ENCODE measurements at places on chromosomes 11 and 22.
A peak's percentile ranks its signal among the peaks of the same experiment; 100 is the strongest.

GRCh38 chr22:31155422-31155821 lies 4.6 kb upstream of the RNF185 start:
- DNase-seq = no peak

- DNase-seq = no peak
Measured at GRCh38 chr22:29607426-29607825, 4.0 kb downstream of the NF2 start.

DNA sequence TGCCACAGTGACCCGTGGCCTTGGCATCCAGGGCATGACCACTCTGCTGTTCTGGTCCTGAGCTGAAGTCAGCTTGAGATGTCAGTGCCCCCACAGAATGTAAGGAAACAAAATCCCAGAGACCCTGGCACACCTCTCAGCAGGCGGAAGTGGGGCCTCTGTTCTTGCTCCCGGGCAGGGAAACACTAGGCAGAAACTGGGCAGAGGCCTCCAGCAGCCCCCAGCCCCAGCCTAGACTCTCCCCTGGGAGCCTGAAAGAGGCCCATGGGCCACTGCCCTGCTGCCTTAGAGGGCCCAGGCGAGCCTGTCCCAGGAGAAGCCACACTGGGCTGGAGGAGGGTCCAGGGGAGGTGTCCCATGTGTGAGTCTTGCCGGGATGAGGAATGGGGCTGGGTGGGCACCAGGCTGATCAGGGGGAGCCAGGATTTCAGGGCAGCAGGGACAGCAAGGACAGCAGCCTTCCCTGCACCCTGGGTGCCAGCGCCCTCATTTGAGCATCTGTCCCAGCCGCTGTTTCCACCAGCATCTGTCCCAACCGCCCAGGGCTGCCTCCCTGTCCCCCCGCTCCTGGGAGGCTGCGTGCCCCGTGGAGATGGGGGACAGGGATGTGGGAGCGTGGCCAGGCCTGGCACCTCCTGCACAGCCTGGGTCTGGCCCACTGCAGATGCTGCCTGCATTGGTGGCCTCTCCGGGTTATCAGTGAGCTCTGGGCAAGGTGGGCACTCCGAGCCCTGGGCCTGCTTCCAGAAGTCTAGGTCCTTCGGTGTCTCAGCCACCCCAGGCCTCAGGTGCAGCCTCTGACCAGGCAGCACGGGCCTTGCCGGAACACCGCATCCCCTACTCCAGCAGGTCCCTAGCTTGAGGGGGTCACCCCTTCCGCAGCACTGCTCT lies 1072.4 kb downstream of the BRD1 start:
- DNase-seq = no peak

- no peak for DNase-seq
Measured at GRCh38 chr11:66343176-66343575, 1.7 kb downstream of the BRMS1 start.

GRCh38 chr11:75383246-75383645 lies 16.1 kb upstream of the RPS3 start:
- DNase-seq = no peak

GRCh38 chr11:106276126-106276525 lies 198.7 kb downstream of the AASDHPPT start:
- DNase-seq = no peak

- DNase-seq = no peak
Measured at GRCh38 chr11:135019343-135019871, 607.4 kb upstream of the B3GAT1 start.

DNA sequence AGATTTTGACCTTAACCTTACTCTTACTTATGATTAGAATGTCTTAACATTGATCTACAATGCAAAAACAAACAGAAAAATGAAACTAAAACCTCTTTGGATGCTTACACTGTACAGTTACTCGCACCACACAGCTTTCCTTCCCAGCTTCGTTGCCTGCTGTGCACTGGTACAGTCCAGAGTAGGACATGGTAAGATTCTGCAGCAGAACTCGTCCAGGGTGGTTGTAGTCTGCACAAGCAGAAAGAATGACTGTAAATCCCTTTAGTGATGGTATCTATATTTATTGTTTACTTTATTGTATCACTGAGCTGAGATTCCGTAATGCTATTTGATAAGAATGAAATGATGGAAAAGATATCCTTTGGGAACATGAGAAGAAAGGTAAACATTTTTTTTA lies 21.0 kb upstream of the HSPA8 start:
- DNase-seq = no peak

GRCh38 chr11:86818462-86819192 lies 18.3 kb downstream of the PRSS23 start:
- DNase-seq = peak; percentile 81

GRCh38 chr11:8822469-8822868 lies 88.5 kb upstream of the AKIP1 start:
- no peak for DNase-seq

DNA sequence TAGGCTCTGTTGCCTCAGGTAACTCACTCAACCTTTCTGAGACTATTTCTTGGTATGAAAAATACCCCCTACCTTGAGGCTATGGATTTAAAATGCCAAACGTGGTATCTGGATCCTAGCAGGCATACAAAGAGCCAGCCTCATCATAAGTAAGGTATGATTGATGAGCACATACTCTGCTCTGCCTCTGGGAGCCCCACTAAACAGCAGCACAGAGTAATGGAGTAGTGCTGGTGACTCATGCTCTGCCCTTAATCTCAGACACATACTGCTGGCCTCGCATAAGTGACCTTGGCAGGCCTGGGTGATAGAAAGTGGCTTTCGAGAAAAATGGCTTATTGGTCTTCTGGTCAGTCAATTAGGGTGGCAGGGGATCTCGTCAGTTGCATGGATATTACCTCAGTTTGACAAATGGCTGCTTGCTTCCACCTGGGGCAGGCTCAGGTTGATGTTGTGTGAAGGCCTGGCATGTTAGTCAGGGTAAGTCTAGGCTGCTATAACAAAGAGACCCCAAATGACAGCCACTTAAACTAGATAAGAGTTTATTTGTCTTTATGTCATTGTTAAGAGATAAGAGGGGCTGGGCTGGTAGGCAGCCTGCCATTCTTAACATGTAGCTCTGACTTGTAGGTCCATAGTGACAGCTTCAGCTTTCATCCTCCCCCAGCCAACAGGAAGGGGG lies 15.2 kb upstream of the SLC6A5 start:
- DNase-seq = no peak

- no peak for DNase-seq
Measured at GRCh38 chr22:22714600-22715335, 70.4 kb downstream of the GGTLC2 start.

All from renal cortical epithelial cell (primary cell).